Spleen (tissue), 13 donors: ENCODE measurements at places on chromosomes 7 and 10. TPM values are rescaled to one million over a fixed set of nuclear protein-coding genes. Genes with fewer than 3 reads are reported as not detected.

GRCh38 chr10:32266979-32267378 lies 80.0 kb downstream of the EPC1 start:
- no peak overlapping the region for H3K27ac ChIP-seq
- no peaks in the 10 kb centered on the region for H3K4me1 ChIP-seq
- peaks cover 44% of the 10 kb centered on the region for H3K36me3 ChIP-seq
- no peaks in the 10 kb centered on the region for H3K27me3 ChIP-seq
- no peak for DNase-seq

DNA sequence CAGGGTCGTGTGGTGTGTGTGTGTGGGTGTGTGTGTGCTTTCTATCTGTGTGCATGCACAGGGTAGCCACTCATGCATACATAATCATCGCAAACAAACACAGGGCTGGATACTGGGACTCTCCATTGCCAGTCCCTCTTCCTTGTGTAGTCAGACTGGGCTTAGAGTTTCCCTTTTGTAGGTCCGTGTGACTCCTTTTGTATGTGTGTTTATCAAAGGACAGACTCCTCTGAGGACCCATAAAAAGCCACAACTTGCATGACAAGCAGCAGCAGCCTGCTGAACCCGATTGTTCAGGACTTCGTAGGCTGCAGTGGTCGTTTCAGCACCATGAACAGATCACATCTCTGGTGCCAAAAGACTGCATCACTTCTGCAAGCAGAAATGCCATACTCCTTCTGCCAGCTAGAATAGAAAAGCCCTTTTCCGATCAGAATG lies 895 bp downstream of the VSTM2A start:
- no peaks in the 10 kb centered on the region for H3K27me3 ChIP-seq
- DNase-seq, result no peak
- H3K36me3 ChIP-seq, result no peaks in the 10 kb centered on the region
- no peak overlapping the region for H3K4me3 ChIP-seq

- H3K27ac ChIP-seq, result no peak overlapping the region
- no peaks in the 10 kb centered on the region for H3K27me3 ChIP-seq
- H3K4me1 ChIP-seq, result peaks cover 17% of the 10 kb centered on the region
- H3K4me3 ChIP-seq, result no peak overlapping the region
- DNase-seq, result no peak
- peaks cover 41% of the 10 kb centered on the region for H3K36me3 ChIP-seq
Measured at GRCh38 chr7:74059681-74060588, 23.7 kb upstream of the LIMK1 start.

DNA sequence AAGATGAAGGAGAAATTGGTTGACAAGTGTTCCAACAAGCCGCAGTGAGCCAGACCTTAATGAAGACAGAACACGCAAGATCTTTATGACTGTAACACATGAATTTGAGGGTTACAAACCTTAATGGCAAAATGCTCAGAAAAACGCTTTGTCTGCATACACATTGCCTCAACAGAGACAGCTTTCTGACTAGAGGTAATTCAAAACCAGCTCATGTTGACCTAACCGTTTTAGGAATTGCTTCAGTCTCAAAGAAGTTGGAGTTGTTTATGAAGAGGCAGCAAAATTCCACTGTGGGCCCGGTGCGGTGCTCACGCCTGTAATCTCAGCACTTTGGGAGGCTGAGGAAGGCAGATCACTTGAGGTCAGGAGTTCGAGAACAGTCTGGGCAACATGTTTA lies 2.2 kb upstream of the GTF2I start:
- H3K27ac ChIP-seq, result no peak overlapping the region
- H3K4me1 ChIP-seq, result peaks cover 58% of the 10 kb centered on the region
- H3K4me3 ChIP-seq, result no peak overlapping the region
- no peak for DNase-seq
- H3K36me3 ChIP-seq, result no peaks in the 10 kb centered on the region

DNA sequence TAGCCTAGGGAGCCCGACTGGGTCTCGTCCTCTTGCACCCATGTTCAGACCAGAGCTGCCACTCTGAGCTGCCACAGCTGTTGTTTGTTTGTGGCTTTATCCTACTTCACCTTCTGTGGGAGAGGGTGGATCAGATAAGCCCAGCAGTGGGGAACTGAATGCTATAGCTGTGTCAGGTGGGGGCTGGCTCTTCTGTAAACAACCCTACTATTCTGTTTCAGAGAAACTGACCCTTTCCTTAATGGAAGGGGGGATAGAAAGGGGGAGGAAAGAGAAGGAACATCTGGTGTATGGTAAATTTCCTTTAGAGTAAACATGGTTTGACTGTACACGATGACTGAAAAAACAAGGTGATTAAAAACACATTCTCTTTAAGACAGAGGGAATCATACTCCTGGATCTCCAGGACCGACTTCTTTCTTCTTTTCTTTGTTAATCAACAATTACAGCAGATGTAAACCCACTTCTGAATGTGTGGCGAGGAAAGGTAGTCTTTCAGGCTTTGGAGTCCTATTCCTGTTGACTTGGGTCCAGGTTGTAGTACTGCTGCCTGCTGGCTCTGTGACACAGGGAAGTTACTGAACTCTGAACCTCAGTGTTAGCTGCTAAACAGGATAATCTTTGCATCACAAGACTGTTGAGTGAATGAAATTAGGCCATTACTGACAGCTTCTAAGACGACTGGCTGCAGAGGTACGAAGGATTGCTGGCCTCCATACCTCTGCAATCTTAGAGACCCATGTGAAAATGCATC lies 6.0 kb downstream of the PRXL2A start:
- H3K27me3 ChIP-seq, result no peaks in the 10 kb centered on the region
- no peaks in the 10 kb centered on the region for H3K4me1 ChIP-seq
- no peak overlapping the region for H3K27ac ChIP-seq
- no peaks in the 10 kb centered on the region for H3K36me3 ChIP-seq
- H3K4me3 ChIP-seq, result no peak overlapping the region

- no peaks in the 10 kb centered on the region for H3K27me3 ChIP-seq
- no peaks in the 10 kb centered on the region for H3K36me3 ChIP-seq
- DNase-seq, result no peak
Measured at GRCh38 chr10:95730233-95730632, 25.7 kb upstream of the ENTPD1 start.

GRCh38 chr7:148909568-148909967 lies 25.5 kb upstream of the EZH2 start:
- H3K36me3 ChIP-seq, result no peaks in the 10 kb centered on the region
- H3K27ac ChIP-seq, result no peak overlapping the region
- H3K27me3 ChIP-seq, result no peaks in the 10 kb centered on the region
- no peak overlapping the region for H3K4me3 ChIP-seq

- H3K27me3 ChIP-seq, result no peaks in the 10 kb centered on the region
- H3K4me1 ChIP-seq, result no peaks in the 10 kb centered on the region
- no peak overlapping the region for H3K27ac ChIP-seq
- no peak for DNase-seq
- no peak overlapping the region for H3K4me3 ChIP-seq
Measured at GRCh38 chr7:71937840-71938371, 474.2 kb downstream of the CALN1 start.

DNA sequence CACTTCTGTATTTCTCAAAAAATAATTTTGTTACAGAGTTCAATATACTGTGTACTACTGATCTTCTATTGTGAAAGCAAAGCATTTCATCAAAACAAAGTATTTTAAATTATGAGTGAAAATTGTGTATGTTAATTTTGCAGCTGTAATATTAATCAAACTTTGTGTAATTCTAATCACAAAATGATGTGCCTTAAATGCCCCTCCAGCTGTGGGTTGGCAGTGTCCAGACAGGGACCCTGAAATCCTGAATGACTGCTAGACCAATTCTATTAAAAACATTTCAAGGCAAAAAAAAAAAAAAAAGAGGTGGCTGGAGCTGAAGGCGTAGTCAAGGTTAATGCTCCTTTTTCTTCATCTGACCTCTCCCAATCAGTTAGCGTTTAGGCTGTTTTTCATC lies 36.2 kb downstream of the SCD start:
- no peak for DNase-seq
- peaks cover 4% of the 10 kb centered on the region for H3K4me1 ChIP-seq
- H3K36me3 ChIP-seq, result no peaks in the 10 kb centered on the region
- no peak overlapping the region for H3K4me3 ChIP-seq
- no peak overlapping the region for H3K27ac ChIP-seq

GRCh38 chr10:36681751-36682632 lies 443.4 kb upstream of the ANKRD30A start:
- H3K27ac ChIP-seq, result no peak overlapping the region
- no peaks in the 10 kb centered on the region for H3K4me1 ChIP-seq
- no peaks in the 10 kb centered on the region for H3K36me3 ChIP-seq
- no peak for DNase-seq

DNA sequence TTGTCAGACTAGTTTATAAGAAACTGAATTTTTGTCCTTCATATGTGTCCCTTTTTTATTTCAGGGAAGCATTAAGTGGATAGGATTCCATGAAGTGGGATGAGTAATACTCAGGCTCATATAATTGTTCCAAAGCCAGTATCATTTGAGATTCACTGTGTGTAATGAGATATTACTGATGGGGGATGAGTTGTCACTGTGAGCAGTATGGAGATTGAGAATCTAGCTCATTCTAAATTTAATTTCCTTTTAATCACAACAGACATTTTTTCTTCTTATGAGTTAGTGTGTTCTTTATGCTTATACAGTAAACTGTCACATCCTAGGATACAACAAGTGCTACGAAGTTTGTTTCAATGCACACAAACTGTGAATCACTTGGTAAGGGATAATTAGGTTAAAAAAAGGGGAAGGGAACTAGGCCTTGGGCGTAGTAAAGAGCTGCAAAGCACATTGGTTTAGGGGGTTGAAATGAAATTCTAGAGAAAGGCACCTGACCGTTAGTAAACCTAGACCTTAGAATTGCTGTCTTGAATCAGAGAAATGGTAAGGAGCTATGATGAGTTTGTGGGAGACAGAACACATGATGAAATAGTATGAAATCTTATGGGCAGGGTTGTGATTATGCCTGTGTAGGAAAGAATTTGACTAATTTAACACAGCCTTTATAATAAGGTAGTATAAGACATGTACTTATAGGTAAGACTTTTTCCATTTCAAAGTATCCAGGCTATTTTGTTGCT lies 153.4 kb downstream of the MLLT10 start:
- H3K4me1 ChIP-seq, result no peaks in the 10 kb centered on the region
- H3K27me3 ChIP-seq, result no peaks in the 10 kb centered on the region
- H3K36me3 ChIP-seq, result no peaks in the 10 kb centered on the region
- no peak overlapping the region for H3K27ac ChIP-seq

GRCh38 chr7:127557803-127558202 lies 27.6 kb downstream of the GCC1 start:
- no peaks in the 10 kb centered on the region for H3K27me3 ChIP-seq
- H3K36me3 ChIP-seq, result no peaks in the 10 kb centered on the region
- H3K4me1 ChIP-seq, result no peaks in the 10 kb centered on the region
- DNase-seq, result no peak
- H3K4me3 ChIP-seq, result no peak overlapping the region

GRCh38 chr7:64192148-64192704 lies 14.8 kb upstream of the ZNF735 start:
- H3K27ac ChIP-seq, result no peak overlapping the region
- no peak overlapping the region for H3K4me3 ChIP-seq
- no peak for DNase-seq
- H3K36me3 ChIP-seq, result no peaks in the 10 kb centered on the region

- no peak overlapping the region for H3K27ac ChIP-seq
- H3K4me1 ChIP-seq, result no peaks in the 10 kb centered on the region
- H3K4me3 ChIP-seq, result no peak overlapping the region
- H3K27me3 ChIP-seq, result no peaks in the 10 kb centered on the region
- H3K36me3 ChIP-seq, result no peaks in the 10 kb centered on the region
Measured at GRCh38 chr7:121429798-121430197, 33.7 kb upstream of the FAM3C start.

CHST15 gene
- total RNA-seq, result 117 TPM

BTBD16 gene
- total RNA-seq, result not detected

CALHM1 gene
- 0.52 TPM for total RNA-seq

AUTS2 gene
- 18.6 TPM for total RNA-seq

ADGRA1 gene
- not detected for total RNA-seq

SFTPA1 gene
- total RNA-seq, result not detected

VGF gene
- 0.19 TPM for total RNA-seq
